ENCODE measurements at places on chromosomes 11 and 22.

- DNase-seq: no peak
Observed at GRCh38 chr11:94876222-94876621, 97.1 kb downstream of the CWC15 start.

DNA sequence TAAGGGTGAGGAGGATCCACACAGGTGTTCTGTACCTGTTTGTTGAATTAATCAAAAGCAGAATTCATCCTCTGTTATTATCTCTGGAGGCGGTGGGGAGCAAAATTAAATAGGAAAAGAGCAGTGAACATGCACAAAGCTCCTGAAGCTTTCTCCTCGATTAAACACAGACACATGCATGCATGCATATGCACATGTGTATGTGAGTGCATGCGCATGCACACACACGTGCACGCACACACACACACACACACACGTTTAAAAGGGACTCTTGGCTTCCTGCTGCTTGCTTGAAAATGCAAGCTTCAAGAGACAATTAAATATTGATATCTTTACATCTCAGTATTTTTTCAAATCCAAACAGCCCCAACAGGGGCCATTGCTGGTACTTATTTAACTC lies 462.1 kb downstream of the BUD13 start:
- no peak for DNase-seq

DNA sequence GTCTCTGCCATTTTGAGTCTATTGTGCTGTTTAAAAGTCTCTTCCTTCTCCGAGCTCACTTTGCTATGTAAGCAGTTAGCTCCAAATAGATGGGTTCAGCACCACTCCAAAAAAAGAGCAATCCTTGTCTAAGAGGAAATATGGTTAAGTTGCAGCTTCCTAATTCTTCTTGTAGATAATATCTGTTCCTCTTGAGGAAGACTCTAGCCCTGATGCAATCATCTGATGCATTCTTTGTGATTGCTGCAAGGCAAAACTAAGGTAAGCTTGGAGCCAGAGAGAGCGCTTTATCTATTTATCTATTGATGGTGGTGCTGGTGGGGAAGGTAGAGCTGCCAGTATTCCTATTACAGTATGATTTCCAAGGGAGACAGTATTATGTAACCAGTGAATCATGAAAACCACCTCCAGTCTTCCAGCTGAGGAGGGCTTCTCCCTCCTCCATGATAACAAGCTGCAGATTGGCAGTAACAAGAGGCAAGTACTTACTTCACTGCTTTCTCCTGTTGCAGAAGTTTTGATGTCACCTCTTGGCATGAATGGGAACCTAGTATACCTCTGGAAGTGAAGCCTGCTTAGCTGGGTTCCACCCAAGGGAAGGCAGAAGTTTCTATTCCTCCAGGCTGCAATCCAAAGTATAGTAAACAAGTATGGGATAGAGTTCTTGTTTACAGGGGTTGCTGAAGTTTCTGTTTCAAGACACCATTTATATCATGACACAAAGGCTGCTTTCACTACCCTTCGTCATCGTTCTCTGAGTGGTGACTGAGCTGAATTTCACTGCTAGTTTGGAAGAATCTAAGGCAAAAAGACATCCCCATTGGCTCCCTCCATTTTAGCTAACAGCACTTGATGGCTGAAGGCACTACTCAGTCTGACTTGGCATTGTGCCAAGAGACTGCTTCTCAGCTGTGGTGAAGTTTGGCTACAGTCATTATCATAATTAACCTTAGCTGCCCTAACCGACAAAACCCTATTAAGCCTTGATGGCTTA lies 49.7 kb downstream of the FDX1 start:
- no peak for DNase-seq

DNA sequence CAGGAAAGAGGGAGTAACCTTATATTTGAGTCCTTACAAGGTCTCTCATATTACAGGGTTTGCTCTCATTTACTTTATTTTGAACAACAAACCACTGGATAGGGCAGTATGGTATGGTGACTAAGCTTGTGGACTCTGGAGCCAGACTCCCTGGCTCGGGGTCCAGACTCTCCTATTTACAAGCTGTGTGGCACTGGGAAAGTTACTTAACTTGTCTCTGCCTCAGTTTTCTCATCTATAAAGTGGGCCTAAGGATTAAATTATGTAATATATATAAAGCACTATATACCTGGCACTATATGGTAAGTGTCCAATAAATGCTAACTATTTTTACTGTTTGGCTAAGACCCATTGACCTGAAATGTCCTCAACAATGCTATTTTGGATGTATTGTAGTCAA lies 1.7 kb upstream of the DCHS1 start:
- DNase-seq: no peak

- no peak for DNase-seq
Observed at GRCh38 chr11:1197886-1198560, 24.8 kb upstream of the MUC5B start.

DNA sequence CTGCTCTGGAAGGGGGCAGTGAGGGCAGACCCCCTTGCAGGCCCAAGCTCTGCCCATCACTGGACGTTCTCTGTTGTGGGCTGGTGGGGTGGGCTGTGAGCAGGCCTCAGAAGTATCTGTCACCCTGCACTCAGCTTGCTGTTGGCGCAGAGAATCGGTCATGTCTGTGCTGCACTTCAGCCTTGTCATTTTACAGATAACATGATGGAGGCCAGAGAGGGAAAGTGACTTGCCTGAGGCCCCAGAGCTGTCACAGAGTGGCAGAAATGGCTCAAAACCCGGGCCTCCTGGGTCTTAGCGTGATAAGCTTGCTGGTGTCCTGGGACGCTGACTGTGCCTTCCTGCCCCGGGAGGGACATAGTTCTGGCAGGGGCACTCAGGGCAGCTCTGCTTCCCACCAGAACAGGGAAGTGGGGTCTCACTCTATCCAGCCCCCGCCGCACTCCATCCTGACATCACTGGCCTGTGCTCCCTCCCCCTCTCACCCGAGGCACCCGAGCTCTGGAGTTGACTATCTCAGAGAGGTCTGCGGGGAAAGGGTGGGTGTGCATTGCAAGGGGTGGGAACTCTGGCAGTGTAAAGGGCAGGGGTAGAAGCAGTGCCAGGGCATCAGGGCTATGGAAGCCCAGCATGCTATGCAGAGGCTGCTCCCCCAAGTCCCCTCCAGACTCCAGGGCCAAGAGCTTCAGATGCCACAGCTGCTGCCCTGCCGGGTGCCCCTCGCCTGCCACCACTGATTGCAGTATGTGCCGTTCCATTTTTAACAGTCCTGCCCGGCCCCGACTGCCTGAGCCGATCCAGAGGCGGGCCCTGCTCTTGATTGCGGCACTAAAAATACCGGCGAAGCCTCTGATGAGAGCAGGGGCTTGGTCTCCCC lies 50.4 kb upstream of the NECTIN1 start:
- DNase-seq: no peak
